GM04504 (cell line): ENCODE measurements at places on chromosomes 2 and 18.

DNA sequence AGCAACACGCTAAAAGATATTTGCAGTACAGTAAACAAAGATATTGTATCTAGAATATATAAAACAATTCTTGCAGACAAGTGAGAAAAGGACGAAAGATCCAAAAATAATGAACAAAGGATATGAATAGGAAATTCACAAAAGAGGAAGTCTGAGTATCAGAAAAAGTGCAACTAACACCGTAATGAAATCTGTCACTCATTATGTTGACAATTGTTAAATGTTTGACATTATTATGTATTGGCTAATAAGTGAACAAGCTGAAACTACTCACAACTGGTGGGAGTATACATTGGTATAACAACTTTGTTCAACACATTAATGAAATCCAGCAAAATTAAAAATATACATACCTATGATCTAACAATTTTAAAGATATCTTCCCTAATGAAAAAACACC is 36.7 kb upstream of the ASXL3 start:
- DNase-seq = no peak

- no peak for DNase-seq
These were observed 160.8 kb downstream of the LPIN1 start for GRCh38 chr2:11907190-11907589.

DNA sequence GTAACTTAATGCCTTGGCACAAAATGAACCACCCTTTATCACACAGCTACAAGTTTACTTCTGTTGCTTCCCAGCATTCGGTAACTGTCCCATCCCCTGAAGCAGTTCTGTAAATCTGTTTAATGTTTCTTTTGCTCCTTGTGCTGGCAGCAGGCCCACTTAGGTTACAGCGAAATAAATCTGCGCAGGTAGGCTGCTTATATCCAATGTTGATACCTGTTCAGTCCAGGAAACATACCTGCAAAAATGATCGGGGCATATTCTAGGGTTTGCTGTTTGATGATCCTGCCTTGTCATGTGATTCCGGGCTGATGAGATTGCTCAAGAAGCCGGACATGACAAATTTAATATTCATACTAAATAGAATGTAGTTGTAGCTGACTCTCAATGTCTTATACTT is 23.3 kb downstream of the PELI1 start:
- DNase-seq = no peak

DNA sequence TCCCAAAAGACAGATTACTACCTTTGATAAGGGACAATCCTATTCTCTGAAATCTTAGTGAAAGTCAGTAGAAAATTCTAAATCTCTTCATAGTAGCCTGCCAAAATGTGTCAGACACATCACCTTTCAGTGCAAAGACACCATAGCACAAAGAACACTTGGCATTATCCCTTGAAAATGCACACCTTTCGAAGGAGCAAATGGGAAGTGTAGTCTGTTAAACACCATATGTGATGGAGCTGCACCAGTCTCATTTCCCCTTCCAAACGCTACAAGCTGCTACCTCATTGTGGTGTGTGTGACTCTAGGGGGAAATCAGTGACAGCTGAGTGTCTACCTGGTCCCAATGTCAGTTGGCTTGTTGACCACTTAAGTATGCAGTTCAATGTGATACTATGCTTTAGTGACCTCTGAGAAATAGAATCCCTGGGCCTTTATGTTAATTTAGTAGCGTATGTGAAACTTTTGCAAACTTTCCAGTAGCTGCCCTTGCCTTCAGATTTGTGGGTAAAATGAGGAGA is 551.7 kb downstream of the ARHGAP15 start:
- DNase-seq = no peak

DNA sequence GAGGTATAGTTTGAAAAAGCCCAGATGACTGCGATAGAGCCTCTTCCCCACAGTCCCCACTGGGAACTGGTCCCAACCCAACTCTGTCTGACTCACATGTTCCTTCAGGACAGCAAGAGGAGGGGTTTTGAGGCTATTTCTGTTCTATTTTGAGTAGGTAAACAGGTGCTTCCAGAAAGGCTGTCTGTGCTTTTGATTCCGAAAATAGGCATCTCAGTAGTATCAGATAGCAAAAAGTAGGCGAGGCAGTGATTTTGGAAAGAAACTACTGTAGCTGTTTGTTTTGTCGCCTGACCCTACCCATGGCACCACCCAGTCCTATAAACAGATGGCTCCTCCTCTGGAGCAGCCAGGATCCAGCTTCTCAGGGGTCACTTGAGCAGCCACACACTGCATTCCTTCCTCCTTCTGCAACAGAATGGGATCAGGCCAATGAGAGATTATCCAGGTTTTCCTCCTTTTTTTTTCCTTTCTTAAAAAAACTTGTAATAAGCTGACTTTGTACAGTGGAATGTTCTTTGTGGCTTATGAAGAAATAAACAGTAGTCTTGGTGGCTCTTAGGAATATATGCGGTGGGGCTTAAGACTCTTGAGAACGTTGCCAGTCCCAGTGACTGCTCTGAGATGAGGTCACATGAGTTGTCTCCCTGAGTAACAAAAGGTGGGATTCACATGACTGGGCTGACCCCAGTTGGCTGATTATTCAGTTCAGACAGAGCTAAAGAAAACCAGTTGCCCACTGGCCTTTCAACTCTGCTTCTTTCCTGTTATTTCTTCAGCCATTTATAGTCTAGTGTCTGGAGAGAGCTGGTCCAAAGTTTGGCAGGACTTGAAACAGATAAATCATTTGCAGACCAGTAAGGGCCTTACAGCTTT is 98.6 kb downstream of the KCNS3 start:
- DNase-seq = peak; percentile 92

DNA sequence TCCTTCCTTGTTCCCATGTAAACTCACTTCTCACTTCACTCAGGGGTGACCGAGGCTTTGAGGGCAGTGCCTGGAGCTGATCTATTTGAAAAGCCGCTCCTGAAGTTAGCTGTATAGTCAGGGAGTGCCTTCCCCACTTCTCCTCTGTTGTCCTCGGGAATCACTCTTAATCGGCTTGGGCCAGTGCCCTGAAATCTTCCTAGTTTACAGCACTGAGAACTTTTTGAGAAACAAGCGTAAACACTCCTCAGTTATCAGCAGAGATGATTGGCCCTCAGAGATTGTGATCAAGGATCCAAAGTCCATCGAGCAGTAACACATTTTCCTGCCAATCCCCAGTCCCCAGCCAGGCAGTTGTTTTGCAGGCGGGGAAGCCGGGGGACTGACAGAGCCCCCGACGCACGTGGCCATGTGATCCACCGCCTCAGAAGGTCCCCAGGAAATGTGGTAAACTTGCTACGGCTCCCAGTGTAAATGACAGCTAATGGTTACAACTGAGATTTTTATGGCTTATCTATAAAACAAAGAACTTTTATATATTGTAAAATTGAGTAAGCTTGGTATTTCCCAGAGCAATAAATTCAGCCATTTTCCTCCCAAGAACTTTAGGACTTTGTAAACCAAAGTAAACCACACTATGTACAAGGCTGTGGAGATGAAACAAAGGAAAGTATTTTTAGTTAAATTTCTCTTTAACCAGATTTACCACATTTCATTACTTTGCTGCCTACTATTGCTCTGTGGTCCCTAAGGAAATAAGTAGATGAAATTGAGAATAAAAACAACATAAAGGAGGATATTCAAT is 53.5 kb downstream of the C18orf63 start:
- no peak for DNase-seq

DNA sequence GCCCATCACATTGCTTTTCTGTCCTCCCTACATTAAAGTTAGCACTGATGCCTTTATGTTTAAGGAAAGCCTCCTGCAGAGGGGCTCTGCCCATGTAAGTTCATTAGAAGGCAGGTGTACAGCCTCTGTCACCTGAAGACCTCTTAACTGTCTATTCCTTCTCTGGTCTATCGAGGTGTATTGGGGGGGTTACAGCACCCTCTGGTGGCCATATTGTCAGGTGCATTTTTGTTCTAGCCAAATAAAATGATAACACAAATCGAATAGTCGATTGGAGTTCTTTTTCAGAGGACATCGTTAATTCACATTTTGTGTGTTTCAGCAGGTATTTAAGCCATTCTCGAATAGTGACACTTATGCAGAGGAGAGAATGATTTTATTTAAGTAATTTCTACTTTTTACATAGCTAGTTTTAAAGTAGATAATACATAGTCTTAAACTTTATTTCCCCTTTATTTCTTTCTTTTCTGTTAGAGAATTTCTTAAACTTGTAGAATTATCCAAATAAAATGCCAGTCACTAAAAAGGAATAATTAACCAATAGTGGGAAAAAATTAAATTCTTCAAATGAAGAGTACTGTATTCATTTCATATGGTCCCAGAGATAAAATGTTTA is 136.8 kb downstream of the NEDD4L start:
- DNase-seq = no peak

DNA sequence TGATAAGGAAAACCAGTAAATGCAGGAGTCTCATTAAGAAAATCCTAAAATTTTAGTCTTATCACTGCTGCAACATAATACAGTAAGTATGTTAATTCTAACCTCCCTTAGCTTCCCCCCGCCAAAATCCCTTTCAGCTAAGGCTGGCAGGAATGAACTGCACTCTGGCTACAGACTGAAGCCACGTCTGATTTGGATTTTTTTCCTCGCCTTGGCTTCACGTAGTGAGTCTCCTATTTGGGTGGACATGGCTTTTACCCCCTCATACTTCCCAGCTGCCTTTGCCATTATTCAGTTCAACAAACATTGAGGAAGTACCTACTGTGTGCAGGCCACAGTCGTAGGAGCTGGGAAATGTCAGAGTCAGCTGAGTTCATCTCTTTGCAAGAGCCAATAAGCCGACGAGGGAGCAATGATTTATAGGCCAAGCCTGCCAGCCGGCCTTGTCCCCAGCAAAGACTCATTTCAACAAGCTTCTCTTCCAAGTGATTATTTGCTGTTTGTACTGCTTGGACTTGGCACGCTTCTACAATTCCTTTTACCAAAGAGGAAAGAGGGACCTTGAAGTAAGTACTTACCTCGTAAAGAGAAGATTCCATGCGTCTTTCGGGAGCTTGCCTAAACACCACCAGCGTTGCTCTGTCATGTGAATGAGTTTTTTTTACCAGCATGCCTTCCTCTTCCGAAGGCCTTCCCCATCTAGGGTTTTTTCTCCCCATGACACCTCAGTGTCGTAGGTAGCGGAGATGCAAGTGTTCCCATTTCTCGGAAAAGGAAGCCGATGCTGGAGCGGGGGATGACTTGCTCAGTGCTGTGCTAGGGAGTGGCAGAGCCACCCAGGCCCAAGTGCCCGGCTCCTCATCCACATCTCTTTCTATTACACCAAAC is 138.6 kb downstream of the KLHL29 start:
- DNase-seq = no peak

DNA sequence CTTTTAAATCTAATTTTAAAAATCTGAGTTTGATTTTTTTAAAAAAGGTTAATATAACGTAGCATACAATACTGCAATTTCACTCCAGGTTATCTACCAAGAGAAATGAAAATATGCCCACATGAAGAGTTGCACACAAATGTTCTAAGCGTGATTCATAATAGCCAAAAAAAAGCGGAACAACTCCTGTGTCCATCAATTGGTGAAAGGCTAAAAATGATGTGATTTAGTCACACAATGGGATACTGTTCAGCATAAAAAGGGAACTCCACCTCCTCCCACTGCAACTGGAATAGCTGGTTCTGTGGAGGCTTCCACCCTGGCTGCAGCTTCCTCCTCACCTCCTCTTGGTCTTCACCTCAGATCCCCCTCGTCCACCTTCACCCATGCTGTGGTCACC is 132.8 kb downstream of the PIK3C3 start:
- DNase-seq = no peak

- DNase-seq = no peak
These were observed 188.1 kb downstream of the CAMKMT start for GRCh38 chr2:44549856-44550255.

GRCh38 chr2:15927551-15928218 is 12.7 kb upstream of the MYCN start:
- DNase-seq = no peak

GRCh38 chr2:143899987-143900386 is 619.9 kb downstream of the ZEB2 start:
- DNase-seq = no peak
